CD4-positive, alpha-beta T cell treated with Interleukin-12 subunit alpha and Interleukin-12 subunit beta, for 1 hour (primary cell): ENCODE measurements at places on chromosomes 7 and 10.

DNA sequence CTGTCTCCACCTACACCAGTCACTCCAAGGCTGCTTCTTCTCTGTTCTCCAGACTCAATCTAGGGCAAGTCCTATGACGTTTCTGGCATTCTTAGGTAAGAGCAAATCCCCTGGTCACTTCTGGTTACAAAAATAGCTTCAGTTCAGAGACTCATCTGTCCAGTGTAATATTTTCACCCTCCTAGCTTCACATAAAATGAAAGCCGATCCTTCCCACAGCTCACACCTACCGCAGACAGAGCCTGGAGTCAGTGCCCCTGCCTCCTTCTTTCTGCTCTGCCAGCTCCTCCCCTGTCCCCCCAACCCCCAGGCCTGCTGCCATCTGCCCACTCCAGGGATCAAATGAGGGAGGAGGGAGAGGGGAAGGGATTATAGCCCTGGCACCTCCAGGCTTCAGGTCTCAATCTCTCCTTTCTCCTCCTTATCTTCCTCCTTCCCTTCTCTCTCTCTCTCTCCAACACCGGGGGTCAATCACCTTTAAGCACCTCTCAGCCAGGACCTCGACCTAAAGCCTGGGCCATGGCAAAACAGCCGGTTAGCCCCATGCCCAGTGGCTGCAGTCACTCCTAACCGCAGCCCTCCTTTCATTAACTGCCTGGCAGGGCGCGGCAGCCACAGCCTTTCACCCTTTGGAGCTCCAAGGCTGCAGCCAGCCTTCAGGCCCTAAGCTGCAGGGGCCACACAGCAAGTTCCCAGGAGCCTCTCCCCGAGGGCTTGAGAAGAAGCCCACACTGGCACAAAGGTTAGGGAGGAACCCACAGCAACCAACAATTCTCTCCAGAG is 292.6 kb upstream of the MGMT start:
- DNase-seq, result no peak

DNA sequence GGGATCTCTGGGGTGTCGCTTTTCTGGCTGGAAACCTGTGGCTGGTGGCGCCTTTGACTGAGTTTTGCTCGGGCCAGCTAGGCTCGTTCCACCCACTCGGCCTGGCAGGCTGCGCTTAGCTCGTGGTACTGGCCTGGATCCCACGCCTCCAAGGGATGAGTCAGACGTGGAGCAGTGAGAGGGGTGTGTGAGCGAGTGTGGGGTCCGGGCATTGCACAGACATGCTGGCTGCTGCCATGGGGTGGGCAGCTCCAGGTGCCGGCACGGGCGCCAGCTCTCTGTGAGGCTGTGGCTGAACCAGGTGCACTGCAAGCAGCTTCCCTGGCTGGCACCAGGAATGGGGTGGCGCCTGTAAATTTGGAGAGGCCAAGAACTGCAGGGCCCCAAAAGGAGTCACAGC is 63.1 kb upstream of the CACNA2D1 start:
- no peak for DNase-seq

DNA sequence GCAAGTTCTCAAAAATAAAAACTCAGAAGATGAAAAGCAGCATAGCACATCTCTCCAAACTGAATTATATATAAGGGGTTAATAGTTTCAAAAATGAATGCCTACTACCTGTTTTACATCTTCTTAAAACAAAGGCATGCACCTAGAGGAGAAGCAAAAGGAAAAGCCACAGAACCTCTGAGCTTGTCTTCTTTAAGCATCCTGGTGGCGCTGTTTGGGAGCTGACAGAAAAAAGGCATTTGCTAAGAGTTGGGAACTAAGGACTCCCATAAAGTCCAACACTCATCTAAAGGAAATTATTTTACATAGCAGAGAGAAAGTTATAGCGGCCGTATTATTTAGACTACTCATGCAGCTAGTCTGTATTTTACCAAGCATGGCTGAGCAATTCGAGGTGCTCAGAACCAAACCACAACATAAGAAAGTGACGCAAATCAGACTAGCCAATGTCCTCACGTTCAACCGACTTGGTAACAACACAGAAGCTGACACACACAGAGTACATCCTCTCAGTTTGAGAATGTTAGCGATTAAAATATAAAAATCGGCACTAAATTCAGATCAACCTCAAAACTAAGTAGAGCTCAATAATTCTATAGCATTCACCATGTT is 38.8 kb downstream of the PTN start:
- DNase-seq, result no peak

DNA sequence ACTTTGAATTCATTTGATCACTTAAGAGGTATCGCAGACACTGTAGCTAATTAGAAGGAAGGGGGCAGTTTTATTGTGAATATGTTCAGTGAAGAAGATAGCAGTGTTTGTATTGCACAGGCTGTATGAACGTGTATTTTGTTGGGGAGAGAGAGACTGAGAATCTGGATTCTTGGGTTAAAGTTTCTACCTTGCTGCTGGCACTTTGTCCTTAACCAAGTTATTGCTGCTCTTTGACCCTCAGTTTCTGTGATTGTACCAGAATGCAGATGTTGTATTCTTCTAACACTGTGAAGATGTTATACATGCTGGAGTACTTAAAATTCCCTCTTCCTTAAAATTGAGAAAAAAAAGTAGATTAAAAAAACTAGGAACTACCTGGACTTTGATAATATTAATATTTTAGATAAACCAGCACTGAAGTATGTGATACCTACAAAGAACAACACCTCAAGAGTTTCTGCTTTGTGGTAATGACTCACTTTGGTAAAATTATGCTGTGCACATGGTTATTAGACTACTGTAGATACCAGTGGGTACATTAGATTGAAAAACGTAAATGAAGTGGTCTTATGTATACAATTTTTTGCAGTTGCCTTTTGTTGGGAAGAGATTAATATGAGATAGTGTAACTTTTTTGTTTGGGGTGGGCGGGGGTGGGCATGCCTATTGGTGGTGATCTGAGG is 321.3 kb downstream of the AUTS2 start:
- no peak for DNase-seq

DNA sequence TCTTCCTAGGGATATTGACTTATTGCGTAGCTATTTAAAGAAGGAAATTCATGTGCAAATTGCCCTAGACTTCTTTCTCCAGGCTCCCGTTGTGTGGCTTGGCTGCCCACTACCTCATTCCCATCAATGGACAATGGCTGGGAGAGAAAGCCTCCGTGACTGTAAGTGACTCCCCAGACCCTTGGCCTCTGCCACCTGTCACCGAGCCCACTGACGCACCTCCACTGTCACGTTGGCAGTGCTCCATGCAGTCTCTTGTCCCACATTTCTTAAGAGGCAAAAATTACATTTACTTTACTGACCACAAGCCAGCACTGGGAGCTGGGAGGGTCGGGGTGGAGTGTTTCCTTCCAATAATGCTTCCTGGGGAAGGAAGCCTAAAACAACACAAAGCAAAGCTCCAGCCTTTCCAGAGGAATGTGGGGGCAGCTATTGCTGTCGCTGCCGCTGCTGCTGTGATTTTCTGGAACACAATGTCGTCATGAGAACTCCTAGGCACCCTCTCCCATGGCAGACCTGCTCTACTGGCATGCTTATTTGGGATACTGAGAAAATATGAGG is 89.7 kb upstream of the STEAP1B start:
- DNase-seq, result no peak

DNA sequence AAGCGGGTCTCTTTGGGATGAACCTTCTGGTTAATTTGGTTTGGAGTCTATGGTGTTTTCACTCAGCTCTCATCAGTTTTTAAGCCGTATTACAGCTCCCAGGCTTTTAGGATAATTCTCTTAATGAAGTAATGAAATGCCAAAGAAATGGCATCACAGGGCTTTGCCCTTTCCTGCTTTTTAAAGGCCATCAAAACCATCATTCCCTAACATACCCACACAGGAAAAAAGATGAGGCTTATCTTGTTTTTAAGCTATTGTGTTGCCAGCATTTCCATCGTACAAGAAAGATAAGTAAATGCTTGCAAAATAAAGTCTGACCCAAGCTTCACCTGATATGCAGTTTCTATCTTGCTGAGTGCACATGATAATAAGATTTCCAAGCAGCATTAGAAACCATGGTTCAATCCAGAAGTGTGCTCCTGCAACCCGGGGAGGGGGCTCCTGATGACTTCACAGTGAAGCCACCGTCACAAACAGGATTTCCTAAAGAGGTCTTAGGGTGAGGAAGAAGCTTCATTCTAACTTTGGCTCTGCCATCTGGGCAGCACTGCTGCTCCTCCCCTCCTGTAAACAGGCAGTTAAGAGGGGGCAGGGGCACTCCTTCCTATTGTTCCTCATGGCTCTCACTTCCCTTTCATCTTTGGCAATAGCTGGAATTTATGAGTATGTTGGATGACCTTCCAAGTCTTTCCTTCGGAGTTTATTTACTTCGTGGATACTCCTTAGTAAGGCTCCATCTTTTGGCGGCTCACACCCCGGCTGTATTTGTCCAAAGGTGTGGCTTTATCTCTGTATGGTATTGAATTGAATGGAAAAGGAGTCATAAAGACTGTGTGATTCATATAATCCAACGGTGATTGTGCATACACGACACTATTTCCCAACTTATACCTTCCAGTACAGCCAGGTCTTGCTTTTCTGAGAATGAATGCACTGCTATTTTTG is 55.2 kb upstream of the FAM133B start:
- no peak for DNase-seq

GRCh38 chr10:119651514-119652360 is 557 bp downstream of the BAG3 start:
- DNase-seq, result peak; percentile 14

- no peak for DNase-seq
These were observed 12.3 kb downstream of the CFAP46 start for GRCh38 chr10:132929953-132930548.

DNA sequence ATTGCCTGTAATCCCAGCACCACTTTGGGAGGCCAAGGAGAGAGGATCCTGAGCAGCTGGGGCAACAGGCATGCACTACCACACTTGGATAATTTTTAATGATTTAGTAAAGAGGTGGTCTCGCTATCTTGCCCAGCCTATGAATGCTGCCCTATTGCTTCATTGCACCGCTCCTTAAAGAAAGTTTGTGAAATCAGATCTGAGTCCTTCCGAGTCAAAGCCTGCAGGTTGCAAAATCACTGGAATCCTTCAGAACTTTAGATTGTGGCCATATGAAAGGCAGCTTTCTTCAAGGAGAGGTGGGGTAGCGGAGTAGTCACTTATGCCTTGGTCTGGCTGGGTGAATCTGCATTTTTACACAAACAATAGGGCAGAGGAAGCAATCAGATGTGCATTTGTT is 166.3 kb downstream of the ARHGAP12 start:
- DNase-seq, result no peak

DNA sequence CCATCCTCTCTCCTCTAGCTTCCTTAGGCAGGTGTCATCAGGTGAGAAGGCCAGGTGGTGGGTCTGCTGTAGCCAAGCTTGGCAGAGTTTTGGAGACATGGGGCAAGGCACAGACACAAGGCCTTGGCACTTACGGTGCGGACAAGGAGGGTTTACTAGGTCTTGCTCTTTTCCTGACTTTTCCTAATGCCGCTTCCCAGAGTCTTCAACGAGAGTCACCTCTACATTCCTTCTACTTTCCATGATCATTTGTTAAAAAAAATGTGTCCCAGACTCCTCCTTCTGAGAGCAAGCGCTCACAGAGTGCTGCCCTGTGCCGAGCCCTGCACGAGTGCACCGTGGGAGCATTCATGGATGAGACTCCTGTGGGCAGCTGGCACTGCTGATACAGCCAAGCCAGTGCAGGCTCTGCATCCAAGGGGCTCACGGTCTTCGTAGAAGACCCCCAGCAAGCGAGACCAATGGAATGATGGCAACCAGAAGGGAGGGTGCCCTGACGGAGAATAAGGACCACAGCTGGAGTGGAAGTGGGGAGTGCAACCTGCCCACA is 243.0 kb upstream of the MKI67 start:
- no peak for DNase-seq

- DNase-seq, result no peak
These were observed 327.3 kb downstream of the PTEN start for GRCh38 chr10:88190540-88191235.

- no peak for DNase-seq
These were observed 238.1 kb upstream of the BMPER start for GRCh38 chr7:33667196-33667595.

DNA sequence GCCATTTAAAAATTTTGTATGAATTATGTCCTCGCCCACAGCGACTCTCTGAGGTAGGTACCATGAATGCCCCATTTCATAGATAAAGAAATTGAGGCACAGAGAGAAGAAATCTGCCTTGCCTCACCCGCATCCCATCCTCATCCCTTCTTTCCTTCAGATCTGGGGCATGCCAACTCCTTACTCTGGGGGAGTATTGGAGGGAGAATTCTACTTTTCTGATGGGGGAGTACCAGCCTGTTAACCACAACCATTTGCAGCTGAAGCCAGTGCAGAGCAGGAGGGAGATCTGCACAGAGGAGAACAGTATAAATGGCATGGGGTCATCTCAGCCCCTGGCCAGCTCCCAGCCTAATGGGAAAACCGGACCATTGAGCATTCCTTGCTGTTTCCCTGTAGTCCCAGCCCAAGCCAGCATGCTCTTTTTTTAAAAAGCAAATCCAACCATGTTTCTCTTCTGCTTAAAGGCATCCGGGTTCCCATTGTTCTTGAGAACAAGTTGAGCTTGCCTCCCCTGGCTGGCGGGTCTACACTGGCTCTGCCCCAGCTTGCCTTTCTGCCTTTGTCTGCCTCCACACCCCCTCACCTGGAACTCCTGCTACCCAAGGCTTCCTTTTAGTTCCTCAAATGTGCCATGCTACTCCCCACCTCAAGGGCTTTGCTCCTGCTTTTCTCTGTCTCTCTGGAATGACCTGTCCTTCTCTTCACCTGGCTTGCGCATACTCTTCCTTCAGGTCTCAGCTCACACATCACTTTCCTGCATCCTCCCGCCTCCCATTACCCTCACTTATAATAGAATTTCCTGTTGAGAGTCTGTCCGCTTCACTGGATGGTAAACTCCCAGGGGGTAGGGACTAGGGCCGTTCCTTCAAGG is 8.8 kb upstream of the ZNF503 start:
- DNase-seq, result no peak

- no peak for DNase-seq
These were observed 200.0 kb upstream of the BMPER start for GRCh38 chr7:33705333-33705833.
